Stimulated activated CD8-positive, alpha-beta memory T cell treated with anti-CD3 and anti-CD28 coated beads, Interleukin-4, amount 100 ng/mL, for 48 hours (primary cell): ENCODE measurements at places on chromosomes 3 and 15.
A peak's percentile ranks its signal among the peaks of the same experiment; 100 is the strongest.

DNA sequence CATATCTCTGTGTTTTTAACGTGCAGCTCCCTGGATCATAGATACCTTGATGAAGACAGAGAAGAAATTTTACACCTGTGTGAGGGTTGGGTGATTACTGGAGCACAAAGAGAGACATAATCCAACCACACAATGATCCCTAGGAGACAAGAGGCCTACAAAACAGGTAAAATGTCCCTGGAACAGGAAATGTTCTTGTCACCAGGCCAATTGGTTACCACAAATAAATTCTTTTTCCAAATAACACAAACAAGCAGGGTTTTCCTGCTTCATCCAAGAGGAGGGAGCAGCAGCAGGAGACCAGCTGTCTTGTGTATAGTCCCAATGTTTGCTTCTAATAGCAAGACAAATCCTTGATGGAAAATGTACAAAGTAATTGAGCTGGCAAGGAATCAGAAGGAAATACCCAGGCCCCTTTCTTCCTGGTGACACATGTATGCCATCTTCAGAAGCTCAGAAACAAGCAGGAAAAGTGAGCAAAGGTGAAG is 1.4 kb downstream of the MGLL start:
- no peak for DNase-seq

DNA sequence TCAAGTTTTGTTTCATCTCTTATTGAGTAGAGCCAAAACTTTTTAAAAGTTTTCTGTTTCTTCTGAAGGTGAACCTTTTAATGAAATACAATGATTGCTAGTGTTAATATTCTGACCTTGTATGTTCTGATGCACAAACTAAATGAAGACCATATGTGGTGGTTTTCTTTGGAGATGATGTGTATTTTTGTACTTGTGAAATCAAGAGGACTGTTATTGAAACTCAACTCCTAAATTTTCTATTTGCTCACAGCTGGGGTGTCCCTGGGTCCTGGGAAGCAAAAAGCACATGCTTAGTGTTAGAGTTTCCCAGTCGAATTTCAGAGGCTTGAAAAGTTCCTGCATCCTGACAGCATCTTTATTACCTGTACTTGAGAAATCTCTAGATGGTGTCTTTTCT is 1185.8 kb upstream of the ALCAM start:
- DNase-seq, result no peak

DNA sequence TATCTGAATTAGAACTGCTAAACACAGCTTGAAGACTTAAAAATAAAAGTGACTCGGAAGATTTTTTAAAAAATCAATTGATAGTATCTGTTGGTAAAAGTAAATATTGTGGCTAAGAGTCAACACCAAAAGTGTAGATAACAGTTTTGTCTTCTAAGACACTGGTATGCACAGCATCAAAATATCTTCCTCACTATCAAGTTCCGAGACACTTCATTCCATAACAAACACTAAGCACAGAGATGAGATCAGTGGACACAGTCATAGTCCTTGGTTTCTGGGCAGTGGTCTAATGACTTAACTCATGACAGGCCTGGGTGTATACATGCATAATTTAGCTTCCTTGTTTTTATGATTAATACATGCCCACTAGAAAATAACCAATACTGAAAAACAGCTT is 63.2 kb downstream of the PXYLP1 start:
- DNase-seq, result no peak

DNA sequence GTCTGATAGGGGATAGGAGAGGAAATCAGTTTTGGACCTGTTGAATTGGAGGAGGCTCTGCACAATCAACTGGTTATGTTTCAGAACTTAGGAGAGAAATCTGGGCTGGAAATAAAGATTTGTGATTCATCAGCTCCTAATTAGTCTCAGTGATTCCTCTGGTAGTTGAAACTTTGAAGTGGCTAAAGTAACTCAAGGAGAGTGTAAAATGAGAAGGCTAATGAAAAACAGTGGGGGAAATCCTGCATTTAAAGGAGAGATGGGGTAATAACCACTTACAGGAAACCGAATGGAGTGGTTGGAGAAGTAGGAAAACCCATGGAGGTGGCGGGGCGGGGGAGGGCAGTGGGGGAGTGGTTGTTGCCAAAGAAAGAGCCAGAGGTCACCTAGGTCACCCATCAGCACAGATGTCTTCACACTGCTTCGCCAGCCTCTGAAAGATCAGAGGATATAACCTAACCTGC is 32.6 kb downstream of the MAP2K5 start:
- DNase-seq, result no peak

DNA sequence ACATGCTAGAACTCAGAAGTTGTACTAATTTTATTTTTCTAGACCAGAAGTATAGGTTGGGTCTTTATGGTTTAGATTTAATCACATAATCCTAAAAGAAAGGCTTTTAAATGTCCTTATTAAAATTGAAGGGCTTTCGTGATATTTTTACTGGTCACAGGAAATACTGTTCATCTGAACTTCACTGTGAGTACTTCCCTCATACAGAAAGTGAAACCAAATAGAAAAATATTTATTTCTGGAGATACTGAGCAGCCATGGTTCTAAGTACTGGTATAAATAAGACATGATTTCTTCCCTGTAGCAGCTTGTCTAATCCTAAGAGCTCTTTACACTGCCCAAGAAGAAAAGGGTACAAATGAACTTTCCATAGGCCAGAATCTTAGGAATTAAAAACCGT is 2.0 kb downstream of the SNRK start:
- DNase-seq, result no peak

GRCh38 chr3:72482589-72483321 is 365.5 kb downstream of the SHQ1 start:
- DNase-seq, result peak; percentile 91

DNA sequence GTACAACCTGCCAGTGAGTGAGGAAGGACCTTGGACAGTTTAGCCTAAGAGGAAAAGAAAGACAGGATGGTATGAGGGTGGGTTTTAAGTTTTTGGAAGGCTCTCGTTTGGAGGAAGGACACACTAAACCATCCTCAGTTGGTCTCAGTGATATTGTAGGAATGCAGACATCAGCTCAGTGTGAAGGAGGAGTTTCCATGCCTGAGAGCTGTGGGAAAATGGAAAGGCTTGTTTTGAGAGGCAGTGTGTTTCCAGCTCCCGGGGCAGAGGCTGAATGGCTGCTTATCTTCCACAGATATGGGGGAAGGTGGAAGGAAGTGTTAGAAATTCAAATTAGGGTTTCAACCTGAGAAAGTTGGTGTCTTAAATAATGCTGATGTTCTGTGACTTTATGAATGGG is 89.6 kb upstream of the MYZAP start:
- DNase-seq, result no peak

- no peak for DNase-seq
Measured at GRCh38 chr3:171829841-171830517, 13.2 kb upstream of the TMEM212 start.

DNA sequence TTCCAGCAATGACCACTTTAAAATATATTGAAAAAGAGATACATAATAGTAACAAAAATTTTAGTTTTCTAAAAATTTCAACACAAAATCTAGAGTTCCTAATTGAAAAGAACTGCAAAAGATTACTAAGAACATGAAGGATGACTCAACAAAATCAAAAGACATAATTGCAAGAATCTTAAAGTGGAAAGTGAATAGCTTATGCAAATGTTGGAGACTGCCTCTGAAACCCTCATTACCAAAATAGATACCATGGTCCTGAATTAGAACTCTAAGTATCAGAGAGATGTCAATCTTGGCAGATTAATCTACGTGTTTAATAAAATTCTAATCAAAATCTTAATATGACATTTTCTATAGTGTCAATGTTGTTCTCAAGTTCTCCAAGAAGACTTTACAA is 60.7 kb upstream of the SGO1 start:
- DNase-seq, result no peak

GRCh38 chr3:126573492-126574117 is 14.9 kb upstream of the C3orf22 start:
- no peak for DNase-seq

DNA sequence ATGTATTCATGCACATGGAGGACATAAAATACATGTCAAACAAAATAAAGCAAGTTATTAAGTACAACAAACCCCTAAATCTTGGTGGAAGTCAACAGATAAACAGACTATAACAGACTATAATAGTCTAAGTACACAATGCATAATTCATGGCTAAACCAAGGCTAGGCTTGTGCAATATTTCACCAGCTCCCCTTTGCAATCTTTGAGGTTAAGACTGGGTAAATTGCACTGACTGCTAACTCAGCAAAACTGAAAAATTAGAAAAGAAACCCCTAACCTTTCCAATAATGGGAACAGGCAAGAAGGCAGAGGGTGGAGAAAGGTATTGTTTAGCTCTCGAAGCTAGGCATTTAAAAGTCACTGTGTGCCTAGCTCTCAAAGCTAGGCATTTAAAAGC is 304.9 kb upstream of the WNT5A start:
- DNase-seq, result no peak

DNA sequence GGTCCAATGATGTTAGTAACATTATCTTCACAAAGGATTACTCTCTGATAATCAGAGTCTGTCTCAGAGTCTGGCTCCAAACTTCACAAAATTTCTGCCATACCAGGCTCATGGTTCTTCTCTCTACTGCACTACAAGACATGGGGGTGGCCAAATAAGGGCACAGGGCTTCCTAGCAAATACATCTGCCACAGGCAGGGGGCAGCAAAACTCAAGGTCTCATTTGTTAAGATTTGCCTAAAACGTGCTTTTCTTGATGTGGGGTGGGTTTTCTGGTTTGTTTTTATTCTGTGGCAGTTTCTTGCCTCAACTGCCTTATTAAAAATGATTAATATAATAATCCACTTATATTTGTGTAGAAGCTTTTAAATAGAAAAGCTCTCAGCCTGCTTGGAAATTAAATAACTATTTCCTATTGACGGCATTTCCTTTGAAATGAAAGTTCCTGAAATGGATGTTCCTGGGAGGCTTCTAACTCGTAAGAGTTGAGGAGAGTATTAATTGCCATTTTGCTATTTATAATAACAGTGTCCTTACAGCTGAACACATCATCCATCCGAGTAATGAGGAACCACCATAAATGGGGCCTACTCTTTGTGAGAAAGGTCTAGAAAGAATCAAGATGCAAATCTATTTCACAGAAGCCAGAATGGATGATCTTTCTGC is 53.8 kb downstream of the SST start:
- DNase-seq, result peak; percentile 73

- DNase-seq, result no peak
Measured at GRCh38 chr3:98018301-98018700, 16.8 kb downstream of the GABRR3 start.
